ENCODE measurements at places on chromosomes 6 and 20. TPM values are rescaled to one million over a fixed set of nuclear protein-coding genes. Genes with fewer than 3 reads are reported as not detected.

The DDX43 gene
- not detected for total RNA-seq

The FAM209B gene
- total RNA-seq = 0.33 TPM

The CARMIL1 gene
- 7.8 TPM for total RNA-seq

The PRR18 gene
- 0.13 TPM for total RNA-seq

The SYS1 gene
- total RNA-seq = 26.8 TPM

The PGC gene
- 0.09 TPM for total RNA-seq

The HCRTR2 gene
- total RNA-seq = not detected

The HDDC2 gene
- 95.3 TPM for total RNA-seq

The SLC17A3 gene
- 1.2 TPM for total RNA-seq

The IMPG1 gene
- not detected for total RNA-seq

The RNF39 gene
- 0.05 TPM for total RNA-seq

The CTCFL gene
- 0.02 TPM for total RNA-seq

The SCRT2 gene
- total RNA-seq = not detected

The MYLK4 gene
- 0.10 TPM for total RNA-seq

The TRERF1 gene
- 6.9 TPM for total RNA-seq

The RBM24 gene
- 5.3 TPM for total RNA-seq

The DDX39B gene
- total RNA-seq = 382 TPM

The CCN2 gene
- total RNA-seq = 157 TPM

The WFDC12 gene
- total RNA-seq = not detected

The CFB gene
- total RNA-seq = 3.0 TPM

The TSHZ2 gene
- not detected for total RNA-seq

The SOBP gene
- 0.60 TPM for total RNA-seq

The KHDC1L gene
- total RNA-seq = 0.26 TPM

The ACOT8 gene
- total RNA-seq = 18.1 TPM

The IL17F gene
- not detected for total RNA-seq

The ITPR3 gene
- total RNA-seq = 39.1 TPM

The HRH3 gene
- not detected for total RNA-seq

The DPPA5 gene
- total RNA-seq = not detected

The PEDS1 gene
- total RNA-seq = 63.1 TPM

The FILIP1 gene
- 0.28 TPM for total RNA-seq

The VGLL2 gene
- not detected for total RNA-seq

The RPS6KA2 gene
- 0.30 TPM for total RNA-seq

The GATA5 gene
- total RNA-seq = 0.66 TPM

The SLC26A8 gene
- 0.07 TPM for total RNA-seq

Measured in A549 treated with AZD2906 at 1 μM for 4 hours (cell line).